ENCODE measurements at places on chromosomes 16 and 17.
A peak's percentile ranks its signal among the peaks of the same experiment; 100 is the strongest.

DNA sequence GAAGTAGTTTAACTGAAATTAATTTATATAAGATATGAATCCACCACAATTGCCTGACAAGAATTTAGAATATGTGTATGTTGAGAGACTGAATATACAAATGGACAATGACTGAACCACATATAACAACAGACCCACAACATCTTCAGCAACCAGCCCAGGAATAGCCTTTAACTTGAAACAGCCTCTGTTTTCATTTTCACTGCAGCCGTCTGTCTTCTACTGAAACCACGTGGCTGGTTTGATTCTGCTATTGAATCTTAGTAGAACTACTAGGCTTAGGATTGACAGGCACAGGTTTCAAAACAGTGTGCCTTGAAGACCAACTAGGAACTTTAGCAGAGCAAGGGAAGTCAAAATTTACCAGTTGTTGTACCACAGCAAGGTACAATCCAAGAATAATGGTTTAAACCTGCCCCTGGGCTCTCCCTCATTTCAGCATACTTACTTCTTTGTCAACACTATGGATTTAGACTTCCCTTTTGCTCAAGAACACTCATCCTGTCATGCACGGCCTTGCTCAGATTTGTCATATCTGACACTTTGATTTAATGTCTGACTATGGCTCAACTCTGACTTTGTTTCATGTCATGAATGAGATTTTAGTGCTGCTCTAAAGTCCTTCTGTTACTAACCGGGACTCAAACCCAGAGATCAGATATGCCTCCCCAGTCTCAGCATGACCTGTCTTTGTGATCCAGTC, 355.0 kb downstream of the KIF2B start:
- DNase-seq, result no peak

GRCh38 chr17:37828651-37829124, 83.8 kb upstream of the HNF1B start:
- DNase-seq, result no peak

DNA sequence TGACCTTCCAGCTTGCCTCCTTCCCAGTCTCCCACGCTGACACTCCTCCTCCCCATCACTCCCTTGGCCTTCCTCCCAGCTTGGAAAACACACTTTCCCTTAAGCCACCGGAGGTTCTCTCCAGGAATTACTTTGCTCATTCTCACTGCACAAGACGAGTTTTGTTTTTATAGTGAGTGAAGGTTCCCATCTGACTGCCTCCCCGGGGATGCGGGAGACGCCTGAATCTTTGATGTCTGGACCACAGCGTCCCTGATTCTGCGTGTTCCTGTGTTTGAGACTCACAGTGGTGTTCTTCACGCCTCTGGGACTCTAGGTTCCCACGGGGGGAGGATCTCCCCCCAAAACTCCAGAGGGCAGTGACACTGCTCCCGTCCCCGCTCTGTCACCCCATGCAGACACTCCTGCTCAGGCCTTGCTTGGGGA, 2.0 kb downstream of the DNAI2 start:
- no peak for DNase-seq

GRCh38 chr16:60739737-60740683, 1296.2 kb downstream of the CDH8 start:
- DNase-seq, result no peak

DNA sequence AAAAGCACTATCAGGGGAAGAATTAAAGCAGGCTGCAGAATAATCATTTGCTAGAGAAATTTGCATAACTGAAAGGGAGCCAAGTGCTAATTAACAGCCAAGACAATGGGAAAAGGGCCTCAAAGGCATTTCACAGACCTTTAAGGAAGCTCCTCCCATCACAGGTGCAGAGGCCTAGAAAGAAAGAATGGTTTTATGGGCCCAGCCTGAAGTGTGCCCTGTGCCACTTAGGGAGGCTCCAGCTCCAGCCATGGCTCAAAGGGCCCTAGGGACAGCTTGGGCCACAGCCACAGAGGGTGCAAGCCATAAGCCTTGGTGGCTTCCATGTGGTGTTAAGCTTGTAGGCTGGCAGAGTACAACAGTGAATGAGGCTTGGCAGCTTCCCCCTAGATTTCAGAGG, 50.1 kb downstream of the RNF112 start:
- peak; percentile 85 for DNase-seq

- no peak for DNase-seq
These were observed 28.4 kb upstream of the RBFOX1 start for GRCh38 chr16:7304279-7304678.

GRCh38 chr17:12545877-12546513, 119.7 kb upstream of the MYOCD start:
- DNase-seq, result peak; percentile 77

- no peak for DNase-seq
These were observed 116.1 kb upstream of the IRX6 start for GRCh38 chr16:55207693-55208428.

DNA sequence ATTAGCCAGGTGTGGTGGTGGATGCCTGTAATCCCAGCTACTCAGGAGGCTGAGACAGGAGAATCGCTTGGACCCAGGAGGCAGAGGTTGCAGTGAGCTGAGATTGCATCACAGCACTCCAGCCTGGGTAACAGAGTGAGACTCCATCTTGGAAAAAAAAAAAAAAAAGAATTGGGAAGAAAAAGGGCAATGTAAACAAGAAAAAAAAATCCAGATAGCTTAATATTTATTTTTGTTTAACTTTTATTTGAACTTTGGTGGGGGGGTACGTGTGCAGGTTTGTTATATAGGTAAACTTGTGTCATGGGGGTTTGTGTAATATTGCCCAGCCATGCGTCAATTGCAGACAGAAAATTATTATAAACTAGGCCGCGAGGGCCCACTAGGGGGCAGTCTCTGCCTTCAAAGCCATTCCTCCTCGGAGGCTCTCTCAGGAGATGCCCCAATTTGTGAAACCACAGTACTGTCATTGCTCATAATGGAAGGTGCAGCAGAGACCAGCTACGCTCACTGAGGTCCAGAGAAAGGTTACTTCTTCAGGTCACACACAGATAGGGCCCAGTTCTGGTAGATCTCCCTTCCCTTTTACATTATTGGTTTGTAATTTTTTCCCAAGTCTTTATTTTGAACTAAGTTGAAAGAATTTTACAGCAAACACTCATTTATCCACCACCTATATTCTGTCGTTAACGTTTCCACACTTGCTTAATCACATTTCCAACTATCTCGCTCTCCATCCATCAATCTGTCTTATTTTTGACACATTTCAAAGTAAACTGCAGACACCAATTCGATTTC, 206.2 kb downstream of the PRKCB start:
- DNase-seq, result peak; percentile 74

- no peak for DNase-seq
These were observed 149.7 kb downstream of the HAPSTR1 start for GRCh38 chr16:9241177-9241576.

GRCh38 chr16:57016831-57017230, 27.5 kb downstream of the NLRC5 start:
- DNase-seq, result no peak

Data from H9 (cell line).